ENCODE measurements at places on chromosomes 2 and 18.
A peak's percentile ranks its signal among the peaks of the same experiment; 100 is the strongest.

GRCh38 chr2:142791335-142791734 is 86.1 kb upstream of the KYNU start:
- DNase-seq, result no peak

DNA sequence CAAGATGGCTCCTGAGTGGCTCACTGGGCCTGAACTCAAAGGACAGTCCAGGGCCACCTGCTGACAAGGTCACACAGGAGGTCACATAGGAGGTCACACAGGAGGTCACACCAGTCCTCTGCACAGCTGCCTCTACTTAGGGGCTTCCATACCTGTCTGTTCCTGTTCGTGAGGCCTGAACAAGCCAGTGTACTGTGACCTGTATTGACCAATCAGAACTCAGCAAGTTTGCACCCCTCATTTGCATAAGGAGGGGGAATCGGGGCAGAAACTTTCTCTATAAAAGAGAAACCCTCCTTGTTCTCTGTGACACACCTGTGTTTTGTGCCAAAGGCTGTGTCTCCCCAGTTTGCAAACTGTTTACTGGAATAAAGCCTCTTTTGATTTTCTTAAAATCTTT is 478.9 kb downstream of the EIPR1 start:
- DNase-seq, result no peak

DNA sequence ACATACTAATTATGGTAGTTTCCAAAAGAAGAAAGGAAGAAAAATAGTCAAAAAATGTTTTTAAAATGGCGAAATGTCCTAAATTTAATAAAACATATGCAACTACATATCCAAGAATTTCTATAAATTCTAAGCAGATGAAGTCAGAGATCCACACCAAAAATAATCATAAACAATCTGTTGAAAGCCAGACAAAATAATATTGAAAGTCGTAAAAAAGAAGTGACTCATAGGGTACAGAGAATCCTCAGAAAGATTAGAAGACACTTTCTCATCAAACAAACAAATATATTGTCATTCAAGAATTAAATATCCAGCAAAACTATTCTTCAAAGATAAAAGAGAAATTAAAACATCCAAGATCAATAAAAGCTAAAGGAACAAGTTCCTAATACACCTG is 281.4 kb upstream of the ZNF804A start:
- DNase-seq, result no peak

DNA sequence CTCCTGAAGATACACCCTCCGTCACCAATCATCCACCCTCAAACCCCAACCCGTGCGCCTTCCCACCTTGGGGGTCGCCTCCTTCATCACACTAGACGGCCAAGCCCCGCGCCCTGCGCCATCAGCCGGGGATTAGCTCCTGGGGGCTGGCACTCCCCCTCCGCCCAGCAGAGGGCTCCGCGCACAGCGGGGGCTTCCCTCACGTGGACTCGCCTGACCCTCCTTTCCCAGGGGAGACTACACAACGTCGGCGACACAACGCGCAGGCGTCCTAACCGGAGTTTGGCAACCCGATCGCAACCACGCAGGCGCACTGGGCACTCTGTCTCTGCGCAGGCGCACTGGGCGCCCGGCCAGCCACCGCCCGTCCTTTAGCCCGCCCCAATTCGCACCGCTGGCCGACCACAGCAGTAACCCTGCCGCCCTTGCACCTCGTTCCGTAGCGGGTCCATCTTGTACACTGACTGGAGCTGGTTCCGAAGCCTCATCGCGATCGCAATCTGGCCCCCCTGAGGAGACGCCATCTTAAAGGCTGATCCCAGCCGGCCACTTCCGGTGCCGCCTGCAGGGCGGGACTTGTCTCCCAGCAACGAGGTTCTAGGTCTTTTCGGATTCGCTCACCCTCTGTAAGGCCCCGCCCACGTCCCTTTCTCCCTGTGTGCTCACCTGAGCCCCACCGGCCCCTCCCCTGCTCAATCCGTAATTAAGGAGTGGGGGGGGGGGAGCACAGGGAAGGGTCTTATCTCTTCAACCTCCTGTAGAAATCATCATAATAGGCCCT is at the start of gene PCGF1:
Gene PCGF1, minus strand, starts transcription at position 551 of the 781 bp plus-strand sequence. Its CDS starts 27 bp downstream, at position 524.
- peak; percentile 99 for DNase-seq

- no peak for DNase-seq
Observed at GRCh38 chr18:45680066-45680690, 43.8 kb upstream of the SLC14A1 start.

DNA sequence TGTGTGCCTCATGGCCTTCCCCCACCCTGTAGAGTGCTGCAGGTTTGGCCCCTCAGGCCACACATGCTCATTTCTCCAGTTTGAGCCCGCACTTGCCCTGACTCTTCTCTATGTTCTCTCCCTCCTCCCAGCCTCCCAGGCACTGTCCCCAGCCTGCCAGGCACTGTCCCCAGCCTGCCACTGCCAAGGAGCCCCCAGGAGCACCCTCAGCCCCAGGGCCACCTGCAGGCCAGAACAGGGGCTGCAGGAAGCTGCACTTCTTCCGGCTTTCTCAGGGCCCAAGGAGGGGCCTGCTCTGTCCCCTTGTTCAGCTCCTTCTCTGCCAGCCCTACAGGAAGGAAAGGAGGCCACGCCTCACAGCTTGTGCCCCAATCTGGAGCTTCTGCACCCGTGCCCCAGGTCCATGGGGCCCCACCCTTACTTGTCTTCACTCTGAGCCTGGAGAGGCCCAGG is 31.6 kb downstream of the CYP26B1 start:
- DNase-seq, result no peak

DNA sequence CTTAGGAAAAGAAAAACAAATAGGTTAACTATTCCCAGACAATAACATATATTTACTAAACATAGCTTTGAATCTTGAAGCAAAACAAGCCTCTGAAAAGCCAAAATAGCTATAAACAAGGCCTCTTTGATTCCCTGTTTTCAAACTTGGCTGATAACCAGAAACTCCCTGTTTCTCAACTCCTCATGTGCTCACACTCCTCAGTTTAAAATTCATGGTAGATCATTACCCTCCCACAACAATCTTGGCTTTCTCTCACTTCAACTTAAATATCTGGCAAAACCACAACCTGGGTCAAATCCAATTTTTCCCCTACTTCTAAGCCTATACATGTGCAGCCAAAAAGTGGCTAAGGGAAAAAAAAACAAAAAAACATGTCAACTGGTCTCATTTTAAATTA is 15.6 kb downstream of the SUCLG1 start:
- no peak for DNase-seq

DNA sequence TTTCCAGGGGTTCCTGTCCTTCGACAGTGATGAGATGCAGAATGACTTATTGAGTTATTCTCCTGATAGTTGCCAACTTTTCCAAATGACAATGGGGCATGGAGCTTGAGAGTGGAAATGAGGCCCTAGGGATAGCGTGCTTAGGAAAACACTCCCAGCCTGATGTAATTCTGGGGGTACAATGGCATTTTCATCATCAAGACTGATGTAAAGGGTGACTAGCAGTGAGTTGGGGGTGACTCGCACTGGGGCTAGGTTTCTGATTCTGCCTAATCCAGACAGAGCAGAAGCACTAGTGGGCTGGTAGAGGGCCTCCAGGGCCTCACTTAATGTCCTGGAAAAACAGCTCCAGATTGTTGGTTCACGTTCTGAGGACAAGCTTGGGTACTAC is 34.0 kb upstream of the IL37 start:
- DNase-seq, result peak; percentile 13

DNA sequence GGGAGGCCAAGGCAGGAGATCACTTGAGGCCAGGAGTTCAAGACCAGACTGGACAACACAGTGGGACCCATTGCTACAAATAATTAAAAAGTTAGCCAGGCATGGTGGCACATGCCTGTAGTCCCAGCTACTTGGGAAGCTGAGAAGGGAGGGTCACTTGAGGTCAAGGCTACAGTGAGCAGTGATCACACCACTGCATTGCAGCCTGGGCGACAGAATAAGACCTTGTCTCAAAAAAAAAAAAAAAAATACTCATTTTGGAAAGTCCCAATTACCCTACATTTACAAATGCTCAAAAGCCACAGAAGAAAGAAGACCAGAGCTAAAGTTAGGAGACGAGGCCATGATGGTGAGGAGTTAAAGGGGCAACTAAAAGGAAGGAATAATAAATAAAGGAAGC is 61.9 kb downstream of the COLEC12 start:
- no peak for DNase-seq

- no peak for DNase-seq
Observed at GRCh38 chr2:240898731-240899467, 2.9 kb upstream of the MAB21L4 start.

DNA sequence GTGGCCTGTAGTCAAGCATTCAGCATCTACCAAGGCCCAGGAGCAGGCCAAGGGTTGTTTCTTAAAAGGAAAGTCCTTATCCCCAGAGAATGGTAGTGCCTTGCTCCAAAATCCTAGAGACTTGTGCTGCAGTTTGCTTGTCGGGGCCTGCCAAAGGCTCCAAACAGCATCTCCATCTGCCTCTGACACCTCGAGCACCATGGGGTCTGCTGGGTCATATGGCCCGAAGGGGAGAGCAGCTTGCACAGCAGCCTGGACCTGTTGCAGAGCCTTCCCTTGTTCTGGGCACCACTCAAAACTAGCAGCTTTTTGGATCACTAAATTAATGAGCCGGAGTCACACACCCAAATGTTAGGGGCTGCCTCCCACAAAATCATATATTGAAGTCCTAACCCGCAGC is 35.7 kb downstream of the GNAL start:
- no peak for DNase-seq

GRCh38 chr2:227817850-227818674 is 4.4 kb downstream of the CCL20 start:
- peak; percentile 94 for DNase-seq

DNA sequence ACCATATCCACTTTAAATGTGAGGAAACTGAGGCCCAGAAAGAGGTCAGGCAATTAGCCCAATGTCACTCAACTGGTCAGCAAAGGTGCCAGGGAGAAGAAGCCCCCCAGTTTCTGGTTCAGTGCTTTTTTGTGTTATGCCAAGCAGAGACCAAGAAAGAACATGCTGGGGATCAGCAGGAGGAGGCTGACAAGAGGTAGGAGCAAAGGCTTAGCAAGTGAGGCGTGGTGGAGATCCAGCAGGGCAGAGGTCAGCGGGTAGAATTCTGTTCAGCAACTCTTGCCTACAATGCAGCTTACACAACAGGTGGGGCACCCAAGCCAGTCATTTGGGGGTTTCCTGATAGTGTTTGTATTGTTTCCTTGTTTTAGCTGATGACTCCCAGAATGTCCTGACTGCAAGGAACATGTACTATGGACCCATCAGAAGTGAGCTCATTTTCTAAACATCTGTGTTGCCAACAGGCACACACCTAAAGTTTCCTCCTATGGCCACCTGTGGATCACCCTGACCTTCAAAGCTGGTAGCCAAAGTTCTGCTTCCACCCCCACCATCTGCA is 28.2 kb downstream of the LPIN2 start:
- DNase-seq, result no peak

- DNase-seq, result no peak
Observed at GRCh38 chr2:132814651-132815050, 144.6 kb upstream of the LYPD1 start.

- no peak for DNase-seq
Observed at GRCh38 chr2:8138923-8139667, 542.8 kb upstream of the ID2 start.

DNA sequence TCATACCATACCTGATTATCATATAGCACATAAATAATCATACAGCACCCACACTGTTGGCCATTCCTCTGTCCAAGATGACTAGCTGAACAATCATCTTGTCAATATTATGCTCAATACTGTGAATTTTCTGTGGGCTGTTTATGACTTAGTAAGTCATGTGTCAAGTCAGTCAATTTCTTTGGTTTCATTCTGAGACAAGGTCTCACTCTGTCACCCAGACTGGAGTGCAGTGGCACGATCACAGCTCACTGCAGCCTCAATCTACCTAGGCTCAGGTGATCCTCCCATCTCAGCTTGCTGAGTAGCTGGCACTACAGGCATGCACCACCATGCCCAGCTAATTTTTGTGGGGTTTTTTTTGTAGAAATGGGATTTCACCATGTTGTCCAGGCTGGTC is 5.7 kb downstream of the MCM6 start:
- DNase-seq, result peak; percentile 28

- no peak for DNase-seq
Observed at GRCh38 chr2:215002500-215002899, 135.9 kb downstream of the ABCA12 start.

- no peak for DNase-seq
Observed at GRCh38 chr2:109417701-109418335, 195.9 kb downstream of the SEPTIN10 start.

- DNase-seq, result peak; percentile 82
Observed at GRCh38 chr2:64653109-64654062, at the start of gene SERTAD2. SERTAD2 (minus strand) TSS chr2:64653913; CDS start chr2:64636871, 17,042 bp downstream.

GRCh38 chr18:60347526-60348045 is 25.0 kb downstream of the MC4R start:
- DNase-seq, result no peak

DNA sequence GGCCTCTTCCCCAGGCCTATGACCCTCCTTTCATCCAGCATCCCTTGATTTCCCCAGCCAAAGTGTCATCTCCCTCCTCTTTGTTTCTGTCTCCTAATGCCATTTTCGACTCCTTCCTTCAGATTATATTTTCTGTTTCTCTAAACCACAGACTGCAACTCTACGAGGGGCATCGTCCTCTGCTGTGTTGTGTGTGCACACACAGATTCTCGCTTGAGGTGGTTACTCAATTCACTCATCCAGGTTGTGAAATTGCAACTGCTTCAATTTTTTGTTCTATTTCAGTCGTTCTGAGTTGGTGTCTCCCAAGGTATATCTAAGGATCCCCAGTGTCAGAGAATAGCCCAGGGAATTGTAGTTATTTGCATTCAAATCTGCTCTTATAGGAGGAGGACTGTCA is 113.5 kb upstream of the NDUFV2 start:
- no peak for DNase-seq

- no peak for DNase-seq
Observed at GRCh38 chr2:129729646-129730045, 249.8 kb upstream of the RAB6C start.

DNA sequence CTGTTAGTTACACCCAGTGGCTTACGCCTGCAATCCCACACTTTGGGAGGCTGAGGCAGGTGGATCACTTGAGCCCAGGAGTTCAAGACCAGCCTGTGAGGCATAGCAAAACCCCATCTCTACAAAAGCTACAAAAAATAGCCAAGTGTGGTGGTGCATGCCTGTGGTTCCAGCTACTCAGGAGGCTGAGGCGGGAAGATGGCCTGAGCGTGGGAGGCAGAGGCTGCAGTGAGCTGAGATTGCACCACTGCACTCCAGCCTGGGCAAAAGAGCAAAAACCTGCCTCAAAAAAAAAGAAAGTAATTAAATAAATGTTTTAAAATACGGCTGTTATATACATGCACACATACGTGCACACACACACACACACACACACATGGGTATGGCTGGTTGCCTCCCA is 194.8 kb downstream of the HDAC4 start:
- no peak for DNase-seq

- peak; percentile 25 for DNase-seq
Observed at GRCh38 chr2:113133704-113134598, 6.6 kb downstream of the IL1RN start.

- no peak for DNase-seq
Observed at GRCh38 chr2:181264001-181264400, 193.2 kb upstream of the ITGA4 start.

Data from activated CD4-positive, alpha-beta T cell treated with anti-CD3 and anti-CD28 coated beads for 48 hours (primary cell).